ENCODE measurements at places on chromosomes 11 and 22.

DNA sequence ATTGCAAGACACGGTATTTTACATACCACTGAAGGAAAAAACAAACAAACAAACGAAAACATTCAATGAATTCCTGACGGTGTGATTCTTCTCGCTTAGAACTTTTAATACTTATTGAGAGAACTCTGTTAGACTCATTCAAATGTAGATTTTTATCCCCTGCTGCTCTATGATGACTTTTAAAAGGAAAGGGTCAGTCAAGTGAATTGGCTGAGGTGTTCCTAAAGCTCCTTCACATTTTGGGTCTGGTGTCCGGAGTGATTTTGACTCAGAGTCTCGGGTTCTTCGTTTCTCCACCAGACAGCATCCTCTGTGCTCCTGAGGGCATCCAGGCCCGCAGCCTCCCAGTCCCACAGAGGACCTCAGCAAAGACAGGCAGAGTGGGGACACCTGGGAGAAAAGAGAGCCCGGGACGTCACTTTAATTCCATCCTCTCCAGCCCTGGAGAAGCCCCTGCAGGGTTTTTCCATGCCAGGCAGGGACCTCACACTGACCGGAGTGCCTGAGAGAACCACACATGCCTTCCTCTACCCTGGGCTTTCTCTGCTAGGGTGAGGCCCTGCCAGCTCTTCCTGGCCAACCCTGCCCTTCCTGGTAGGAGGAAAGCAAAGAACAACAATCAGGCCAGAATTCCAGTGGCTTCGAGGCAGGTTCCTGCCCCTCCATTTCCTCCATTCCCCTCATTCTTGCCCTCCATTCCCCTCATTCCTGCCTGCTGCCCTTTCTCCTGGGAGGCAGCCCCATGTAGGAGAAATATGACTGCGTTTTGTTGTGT is 1.4 kb upstream of the CSF2RB start:
- DNase-seq = no peak

DNA sequence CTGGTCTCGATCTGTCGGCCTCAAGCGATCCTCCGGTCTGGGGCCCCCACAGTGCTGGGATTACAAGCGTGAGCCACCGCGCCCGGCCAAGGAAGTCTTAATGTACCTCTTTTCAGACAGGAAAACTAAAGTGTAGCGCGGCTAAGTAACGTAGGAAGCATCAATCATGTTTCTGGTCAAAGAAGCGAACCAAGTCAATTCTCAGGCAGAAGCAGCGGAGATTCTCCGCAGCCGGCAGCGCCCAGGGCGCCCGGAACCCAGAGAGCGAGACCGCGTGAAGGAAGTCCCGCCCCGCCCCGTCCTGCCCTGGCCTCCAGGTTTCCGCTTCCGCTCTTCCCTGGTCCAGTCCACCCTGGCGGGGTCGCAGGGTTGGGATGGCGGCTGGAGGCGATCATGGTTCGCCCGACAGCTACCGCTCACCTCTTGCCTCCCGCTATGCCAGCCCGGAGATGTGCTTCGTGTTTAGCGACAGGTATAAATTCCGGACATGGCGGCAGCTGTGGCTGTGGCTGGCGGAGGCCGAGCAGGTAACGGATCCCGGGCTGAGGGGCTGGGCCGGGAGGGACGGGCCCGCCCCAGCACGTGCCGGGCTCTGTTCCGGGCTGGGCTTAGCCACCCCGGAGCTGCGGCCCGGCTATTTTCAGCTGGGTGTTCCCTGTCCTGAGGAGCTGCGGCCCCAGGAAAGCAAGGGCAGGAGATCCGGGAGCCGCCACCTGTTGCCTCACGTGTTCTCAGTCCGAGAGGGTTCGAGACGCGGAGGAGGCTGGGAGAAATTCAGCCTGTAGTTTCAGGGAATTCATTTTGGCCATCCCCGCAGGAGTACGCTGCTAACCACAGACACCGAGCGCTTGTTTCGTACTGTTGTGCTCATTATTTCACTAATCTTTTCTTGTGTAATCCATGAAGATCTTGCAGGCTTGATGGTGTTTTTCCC is at the start of gene ADSL:
Gene ADSL (plus strand): TSS at position 316 of the 934 bp plus-strand sequence. CDS start 59 bp downstream, at position 375.
- DNase-seq = peak; percentile 66

DNA sequence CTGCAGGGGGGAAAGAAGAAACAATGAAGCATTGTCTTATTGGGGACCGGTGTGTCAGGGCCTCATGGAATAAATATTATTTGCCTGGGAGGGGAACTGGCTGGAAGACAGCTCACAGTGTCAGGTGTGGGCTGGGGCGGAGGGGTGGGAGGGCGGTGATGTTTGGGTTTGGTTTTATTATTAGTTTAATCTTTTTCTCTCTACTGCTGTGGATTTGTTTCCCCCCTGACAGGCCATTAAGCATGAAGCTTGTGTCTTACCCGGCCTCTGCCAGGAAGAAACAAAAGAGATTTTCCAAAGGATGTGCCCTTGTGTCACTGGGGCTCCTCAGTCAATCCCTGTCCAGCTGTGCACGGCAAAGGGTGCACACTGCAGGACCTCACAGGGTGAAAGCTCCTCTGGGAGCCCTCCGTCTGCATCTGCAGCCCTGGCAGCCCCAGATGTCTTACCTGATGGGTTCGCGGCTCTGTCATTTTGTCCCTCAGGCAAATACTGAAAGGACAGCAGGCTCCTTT is 203.1 kb upstream of the TMEM45B start:
- DNase-seq = no peak

DNA sequence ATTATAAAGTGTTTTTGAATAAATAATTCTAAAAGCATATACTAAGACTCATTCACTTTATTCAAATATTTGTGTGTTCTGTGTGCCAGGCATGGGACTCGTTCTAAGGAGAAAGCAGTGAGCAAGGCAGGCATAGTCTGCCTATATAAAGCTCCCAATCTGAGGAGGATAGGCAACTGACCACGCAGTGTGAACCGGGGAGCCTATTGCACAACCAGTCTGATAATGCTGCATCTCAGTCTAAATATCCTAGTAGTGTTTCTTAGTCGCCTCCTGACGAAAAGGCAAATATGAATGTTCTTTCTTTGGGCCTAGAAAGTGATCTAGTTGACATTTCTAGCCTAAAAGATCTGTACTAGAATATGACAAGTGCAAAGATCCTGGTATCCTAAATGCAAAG is 98.3 kb downstream of the C11orf65 start:
- DNase-seq = no peak

DNA sequence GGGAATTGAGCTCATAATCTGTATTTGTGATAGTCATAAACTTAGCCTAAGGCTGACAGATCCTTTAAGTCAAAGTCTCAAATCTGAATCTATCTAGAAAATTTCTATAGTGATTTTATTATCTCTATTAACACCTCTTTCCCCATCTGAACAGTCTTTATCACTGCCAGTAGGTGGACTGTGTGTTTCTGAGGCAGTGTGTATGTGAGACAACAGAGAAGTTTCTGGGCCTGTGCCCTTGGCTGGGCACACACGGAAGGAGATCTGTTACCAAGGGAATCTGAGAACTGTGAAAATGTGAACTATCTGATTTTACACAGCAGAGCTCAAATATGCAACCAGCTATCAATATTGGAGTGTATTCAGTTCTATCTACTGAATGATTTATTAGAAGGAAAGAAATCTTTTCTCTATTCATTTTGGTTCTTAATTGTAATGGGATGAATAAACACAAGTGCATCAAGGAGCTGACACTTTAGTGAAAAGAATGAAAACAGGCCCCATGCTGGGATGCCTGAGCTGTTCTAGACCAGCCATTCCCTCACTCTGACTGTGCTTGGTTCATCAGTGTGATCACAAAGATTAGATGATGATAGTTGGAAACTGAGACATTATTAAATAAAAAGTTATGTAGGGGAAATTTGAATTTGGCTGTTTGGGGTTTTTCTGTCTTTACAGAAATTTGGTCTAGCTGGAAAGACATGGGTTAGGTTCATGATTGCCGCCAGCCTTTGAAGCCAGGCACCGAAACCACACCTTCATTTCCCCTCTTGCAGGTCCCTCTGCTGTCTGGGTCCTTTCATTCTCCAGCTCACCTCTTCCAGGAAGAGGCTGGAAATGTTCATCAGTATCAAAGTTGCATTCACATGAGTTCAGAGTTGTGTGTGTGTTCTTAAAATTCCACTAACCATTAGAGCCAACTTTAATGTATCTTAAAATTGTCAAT is 68.1 kb downstream of the LIF start:
- no peak for DNase-seq

DNA sequence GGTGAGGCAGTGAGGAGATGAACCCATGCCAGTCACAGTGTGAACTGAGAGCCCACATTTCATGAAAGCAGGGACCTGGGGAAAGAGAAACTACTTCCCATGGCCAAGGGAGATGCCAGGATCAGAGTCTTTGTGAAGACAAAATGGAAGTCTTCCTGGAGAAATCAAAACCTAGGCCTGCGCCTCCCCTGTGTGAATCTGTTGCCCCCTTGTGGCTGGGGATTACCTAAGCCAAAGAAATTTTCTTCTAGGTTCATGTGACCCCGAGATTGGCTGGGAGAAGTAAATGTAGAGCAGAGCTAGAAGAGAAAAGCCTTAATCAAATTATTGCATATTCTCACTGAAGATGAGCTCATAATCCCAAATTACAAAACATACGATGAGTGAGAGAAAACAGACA is 1075.3 kb downstream of the TBC1D22A start:
- DNase-seq = no peak

DNA sequence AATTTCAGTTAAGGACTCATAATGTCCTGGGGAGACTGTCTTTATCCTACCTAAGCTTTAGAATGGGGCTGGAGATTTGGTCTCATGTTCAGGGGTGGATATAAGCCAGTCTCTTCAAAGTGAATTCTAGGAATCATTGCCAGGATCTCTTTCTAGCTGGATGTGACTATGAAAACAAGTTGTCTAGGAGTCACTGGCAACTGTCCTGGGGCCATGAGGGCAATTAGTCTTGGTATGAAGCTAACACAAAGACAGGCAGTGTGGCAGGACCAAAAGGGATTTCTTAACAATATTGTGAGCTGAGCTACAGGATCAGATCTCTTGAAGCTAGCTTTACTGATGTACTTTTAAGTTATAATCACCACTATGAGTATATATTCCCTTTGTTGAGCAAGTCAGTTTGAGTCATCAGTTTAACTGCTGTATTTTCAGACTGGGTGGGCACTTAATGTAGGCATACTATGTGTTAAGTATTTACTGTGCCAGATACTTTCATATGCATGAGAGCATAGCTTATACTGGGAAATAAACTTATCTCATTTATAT is 390.0 kb upstream of the CCDC90B start:
- DNase-seq = no peak

- no peak for DNase-seq
Measured at GRCh38 chr11:1480191-1480554, 6.4 kb downstream of the MOB2 start.

DNA sequence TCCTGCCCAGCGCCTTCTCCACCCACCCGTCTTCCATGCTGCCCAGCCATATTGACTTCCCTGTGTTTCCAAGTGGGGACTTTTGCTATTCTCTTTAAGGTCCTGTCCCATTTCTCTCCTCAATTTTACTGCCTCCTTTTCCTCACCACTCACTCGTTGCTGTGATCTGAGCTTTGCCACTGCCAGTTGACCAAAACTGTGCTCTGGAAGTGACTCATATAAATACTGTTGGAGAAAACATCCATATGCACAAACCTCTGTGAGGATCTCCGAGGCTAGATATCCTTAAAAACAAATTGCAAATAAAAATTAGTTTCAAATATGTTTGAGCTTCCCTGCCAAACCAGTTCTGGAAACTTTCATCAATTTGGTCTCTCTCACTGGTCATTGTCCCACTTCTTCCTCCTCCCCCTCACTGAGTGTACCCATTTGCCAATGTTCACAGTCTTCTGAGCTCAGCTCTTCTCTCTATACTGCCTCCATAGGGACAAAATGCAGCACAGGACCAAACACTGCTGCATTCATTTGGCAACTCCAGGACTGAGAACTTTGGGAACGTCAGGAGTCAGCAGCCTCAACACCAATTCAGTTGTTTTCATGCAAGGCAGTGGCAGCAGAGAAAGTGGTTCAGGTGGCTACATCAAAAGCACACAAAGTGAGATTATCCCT is 34.0 kb upstream of the MMP13 start:
- DNase-seq = no peak

DNA sequence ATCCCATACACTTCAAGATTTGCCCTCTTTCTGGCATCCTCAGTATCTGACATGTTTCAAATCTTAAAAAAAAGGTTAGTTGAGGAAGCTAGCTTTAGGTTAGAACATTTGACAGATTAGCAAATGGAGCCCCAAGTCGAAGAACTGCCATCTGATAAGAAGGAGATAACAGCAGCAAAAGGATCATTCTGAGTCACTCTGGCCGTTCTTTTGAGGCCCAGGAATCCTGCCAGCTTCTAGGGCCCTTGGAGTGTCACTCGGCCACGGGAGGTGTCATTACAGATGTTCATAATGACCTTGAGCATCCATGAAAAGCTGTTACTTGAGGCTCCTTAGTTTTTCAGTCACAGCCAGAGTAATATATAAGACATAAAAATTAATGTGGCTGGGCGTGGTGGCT is 132.1 kb upstream of the RASSF10 start:
- no peak for DNase-seq

DNA sequence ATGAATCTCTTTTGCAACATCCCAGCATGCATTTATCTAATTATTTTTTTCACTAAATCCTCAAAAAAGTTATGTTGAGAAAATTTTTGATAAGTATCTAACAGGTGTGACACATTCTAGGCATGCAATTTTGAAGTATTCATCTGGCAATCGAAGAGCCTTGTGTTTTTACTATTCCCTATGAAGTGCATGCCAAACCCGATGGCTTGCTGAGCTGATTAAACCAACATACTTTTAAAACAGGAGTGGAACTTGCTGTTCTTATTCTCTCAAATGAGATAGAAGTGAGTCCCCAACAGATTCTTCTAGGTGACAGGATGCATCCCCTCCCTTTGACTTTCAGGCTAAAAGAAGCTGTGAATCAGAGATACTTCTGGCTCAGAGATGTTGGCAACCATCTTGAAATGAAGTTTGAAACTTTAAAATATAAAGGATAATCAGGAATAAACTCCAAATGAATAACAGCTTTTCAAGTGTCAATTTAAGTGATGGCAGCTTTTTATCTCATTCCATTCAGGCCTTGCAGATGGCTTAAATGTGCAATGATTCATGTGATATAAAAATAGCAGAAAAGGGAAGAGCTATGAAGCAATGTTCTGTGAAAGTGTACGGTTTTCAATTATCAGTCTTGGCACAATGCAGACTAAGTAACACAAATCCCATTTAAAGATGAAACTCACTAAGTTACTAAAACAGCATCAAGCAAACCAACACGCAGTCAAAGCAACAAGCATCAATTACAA is 67.7 kb downstream of the APOL5 start:
- no peak for DNase-seq

- no peak for DNase-seq
Measured at GRCh38 chr11:9203691-9204311, 61.3 kb downstream of the DENND5A start.
